Fibroblast of pulmonary artery (primary cell): ENCODE measurements at places on chromosomes 16 and 17.

- no peak for DNase-seq
Observed at GRCh38 chr16:86294535-86295196, 215.7 kb upstream of the FOXF1 start.

DNA sequence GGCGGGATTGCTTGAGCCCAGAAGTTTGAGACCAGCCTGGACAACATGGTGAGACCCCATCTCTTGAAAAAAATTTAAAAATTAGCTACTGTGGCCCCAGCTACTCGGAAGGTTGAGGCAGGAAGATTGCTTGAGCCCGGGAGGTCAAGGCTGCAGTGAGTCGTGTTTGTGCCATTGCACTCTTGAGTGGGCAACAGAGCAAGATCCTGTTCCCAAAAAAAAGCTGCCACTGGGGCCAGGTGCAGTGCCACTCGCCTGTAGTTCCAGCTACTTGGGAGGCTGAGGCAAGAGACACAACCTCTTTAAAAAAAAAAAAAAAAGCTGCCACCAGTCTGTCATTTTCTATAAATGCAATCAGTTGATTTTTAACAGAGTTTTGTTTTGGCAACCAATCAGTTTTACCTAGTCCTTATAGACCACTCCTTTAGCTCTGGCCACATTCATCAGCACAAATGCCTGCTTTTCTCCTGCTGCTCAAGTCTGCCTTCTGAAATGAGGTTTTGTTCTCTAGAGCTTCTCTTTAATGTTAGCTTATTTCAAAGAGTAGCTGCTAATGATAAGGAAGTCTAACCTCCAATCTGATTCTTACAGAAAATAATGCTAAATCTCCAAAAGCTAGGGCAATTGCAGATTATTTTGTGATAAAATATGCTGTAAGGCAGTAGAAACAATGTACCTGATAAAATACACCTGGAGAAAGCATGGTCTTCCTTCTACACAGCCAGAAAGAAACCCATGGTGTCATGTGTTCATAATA lies 64.8 kb downstream of the TUBD1 start:
- no peak for DNase-seq

DNA sequence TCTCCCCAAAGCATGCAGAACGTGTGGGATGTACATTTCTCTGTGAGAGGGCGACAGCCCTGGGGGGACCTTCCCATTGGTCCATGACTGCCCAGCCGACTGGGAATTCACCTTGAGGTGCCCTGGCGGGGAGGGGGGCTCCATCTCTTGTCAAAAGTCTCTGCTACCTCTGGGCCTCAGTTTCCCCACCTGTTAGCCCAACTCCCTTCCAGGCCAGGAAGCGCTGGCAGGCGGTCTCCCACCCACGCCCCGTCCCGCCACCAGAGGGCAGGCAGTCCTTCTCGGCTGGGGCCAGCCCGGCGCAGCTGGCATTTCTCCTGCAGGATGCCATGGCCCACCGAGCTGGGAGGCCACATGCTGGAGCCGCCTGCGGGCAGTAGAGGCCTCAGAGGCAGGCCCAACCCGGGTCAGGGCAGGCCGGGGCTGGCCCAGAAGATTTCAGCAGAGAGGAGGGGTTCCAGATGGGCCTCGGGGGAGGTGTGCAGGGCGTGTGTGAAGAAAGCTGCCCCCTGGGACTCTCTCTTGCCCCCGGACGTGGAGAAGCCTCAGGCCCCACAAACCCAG lies 16.6 kb downstream of the CD7 start:
- DNase-seq = peak; percentile 63

DNA sequence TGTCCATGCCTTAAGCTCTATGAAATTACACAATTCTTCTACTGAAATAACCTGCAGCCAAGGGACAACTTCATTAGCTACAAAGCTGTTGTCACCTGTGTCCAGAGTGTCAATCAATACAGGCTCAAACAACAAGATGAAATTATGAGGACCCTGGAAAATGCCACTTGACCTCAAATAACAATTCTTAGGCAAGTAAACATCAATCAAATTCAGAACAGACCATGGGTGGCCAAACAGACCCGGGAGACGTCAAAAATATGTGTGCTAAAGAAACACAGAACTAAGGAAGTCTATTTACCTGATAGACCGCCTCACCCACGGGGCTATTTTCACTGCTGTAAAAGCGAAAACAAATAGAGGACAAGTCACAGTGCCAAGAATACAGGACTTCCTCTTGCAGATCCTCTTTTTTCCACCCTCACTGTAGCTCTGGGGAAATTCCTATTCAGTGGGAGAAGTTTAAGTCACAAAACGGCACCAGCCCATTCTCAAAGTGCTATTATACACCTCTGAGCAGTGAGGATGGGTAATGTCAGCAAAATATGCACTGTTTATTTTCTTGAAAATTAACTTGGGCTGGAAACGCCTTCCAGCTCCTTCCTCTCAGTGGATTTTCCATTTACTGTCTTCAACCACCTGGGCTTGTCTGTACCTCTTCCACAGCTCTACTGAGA lies 2.7 kb downstream of the LITAF start:
- no peak for DNase-seq

- no peak for DNase-seq
Observed at GRCh38 chr17:3658784-3659449, 9.5 kb downstream of the TAX1BP3 start.

- no peak for DNase-seq
Observed at GRCh38 chr17:79497777-79498348, 113.0 kb downstream of the RBFOX3 start.

GRCh38 chr16:11238272-11239202 lies 17.5 kb downstream of the SOCS1 start:
- no peak for DNase-seq

GRCh38 chr16:28059841-28060575 lies 3.5 kb downstream of the GSG1L start:
- DNase-seq = no peak

- no peak for DNase-seq
Observed at GRCh38 chr17:8946071-8946470, 19.4 kb downstream of the PIK3R5 start.

- DNase-seq = peak; percentile 19
Observed at GRCh38 chr16:71297341-71297634, 8.1 kb upstream of the CMTR2 start.

DNA sequence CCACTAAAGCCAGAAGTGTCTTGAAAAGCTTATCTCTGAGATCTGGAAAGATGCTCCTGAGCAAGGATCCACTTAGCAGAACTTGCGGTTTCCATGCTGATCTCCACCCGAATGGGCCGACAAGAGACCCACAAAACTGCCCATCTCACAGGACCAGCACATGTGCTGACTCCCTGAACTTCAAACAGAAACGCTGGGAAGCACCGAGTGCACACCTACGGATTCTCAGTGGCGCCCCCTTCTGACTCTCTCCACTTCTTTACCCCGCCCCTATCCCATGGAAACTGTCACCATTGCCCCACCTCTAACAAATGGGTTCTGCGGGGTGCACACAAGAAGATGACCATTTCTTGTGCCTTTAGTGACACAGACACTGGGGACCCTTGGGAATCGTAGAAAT lies 21.4 kb downstream of the CDRT4 start:
- no peak for DNase-seq

- no peak for DNase-seq
Observed at GRCh38 chr17:78905116-78905515, 2.1 kb upstream of the CEP295NL start.

DNA sequence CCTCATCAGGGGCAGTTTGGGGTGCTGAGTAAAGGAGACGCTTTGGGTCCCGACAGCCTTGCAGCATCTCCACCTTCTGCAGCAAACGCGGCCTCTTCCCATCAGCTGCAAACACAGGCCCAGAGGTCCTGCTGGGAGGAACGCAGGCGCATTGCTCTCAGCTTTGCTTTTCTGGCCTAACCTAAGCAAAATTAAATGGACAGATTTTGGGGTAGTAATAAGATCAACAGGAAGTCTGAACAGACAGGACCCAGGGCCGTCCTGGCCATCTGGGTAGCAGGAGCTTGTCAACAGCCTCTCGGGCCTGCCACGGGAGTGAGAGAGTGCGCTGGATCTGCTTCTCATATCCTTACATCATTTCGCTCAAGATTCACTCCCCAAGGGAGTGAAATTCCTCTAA lies 7.2 kb downstream of the NUBP1 start:
- DNase-seq = no peak

- DNase-seq = peak; percentile 46
Observed at GRCh38 chr16:590188-590814, 435 bp downstream of the RAB40C start.

DNA sequence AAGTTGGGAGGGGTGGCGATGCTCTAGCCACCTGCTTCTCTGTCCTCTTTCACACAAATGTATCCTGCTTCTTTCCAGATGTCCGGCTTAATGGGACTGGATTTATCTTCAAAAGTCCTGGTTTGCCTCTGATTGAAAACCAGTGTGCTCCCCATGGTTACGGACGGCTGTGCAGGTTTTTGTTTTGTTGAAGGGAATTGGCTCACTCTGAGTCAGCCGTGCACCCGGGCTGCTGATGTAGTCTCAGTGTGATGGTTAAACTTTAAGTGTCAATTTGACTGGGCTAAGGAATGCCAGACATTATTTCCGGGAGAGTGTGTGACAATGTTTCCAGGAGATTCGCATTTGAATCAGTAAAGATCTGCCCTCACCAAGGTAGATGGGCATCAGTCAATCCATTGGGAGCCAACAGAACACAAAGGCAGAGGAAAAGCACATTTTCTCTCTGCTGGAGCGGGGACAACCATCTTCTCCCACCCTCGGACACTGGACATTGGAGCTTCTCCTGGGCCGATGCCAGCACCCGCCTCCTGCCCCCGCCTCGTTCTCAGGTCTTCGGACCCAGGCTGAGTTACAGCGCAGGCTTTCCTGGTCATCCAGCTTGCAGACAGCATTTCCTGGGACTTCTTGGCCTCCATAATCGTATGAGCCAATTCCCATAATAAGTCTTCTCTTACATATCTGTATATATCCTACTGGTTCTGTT lies 126.9 kb upstream of the TNRC6C start:
- DNase-seq = peak; percentile 68

GRCh38 chr16:73036074-73036826 lies 11.7 kb downstream of the ZFHX3 start:
- no peak for DNase-seq
